ENCODE measurements at places on chromosomes 6 and 20.

- peak; percentile 22 for DNase-seq
These were observed 10.0 kb downstream of the PXDC1 start for GRCh38 chr6:3741477-3741871.

GRCh38 chr6:111800259-111800765 is 72.9 kb downstream of the FYN start:
- DNase-seq = peak; percentile 47

DNA sequence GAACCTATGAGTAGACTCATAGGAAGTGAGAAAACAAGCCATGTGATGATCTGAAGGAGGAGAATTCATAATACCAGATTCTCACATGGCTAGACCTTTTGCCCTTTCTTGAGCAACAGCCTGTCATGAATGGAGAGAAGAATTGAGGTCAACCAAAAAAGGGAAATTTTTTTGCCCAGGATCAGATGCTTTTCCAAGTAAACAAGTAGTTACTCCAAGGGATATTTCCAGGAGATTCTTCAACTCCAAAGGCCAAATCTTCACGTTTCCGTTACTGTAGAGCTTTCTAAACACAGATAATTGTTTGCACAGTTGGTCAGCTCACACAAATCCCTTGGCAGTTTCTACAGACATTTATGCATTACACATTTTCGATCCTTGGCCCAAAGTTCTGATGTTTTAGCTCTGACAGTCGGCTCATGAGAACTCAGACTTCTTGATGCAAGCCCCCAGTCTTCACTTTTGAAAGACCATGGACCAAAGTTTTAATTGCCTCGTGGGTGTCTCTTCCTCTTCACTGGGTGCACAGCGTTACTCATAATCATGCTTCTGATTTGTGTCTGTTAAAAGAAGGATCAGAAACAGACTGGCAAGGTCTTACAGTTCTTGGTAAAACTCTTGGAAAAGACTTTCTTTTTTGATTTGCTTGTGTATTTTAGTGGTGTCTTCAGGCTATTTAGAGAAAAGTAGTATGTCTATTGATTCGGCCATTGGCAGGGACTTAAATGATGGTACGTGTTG is 115.0 kb downstream of the TSHZ2 start:
- DNase-seq = no peak

DNA sequence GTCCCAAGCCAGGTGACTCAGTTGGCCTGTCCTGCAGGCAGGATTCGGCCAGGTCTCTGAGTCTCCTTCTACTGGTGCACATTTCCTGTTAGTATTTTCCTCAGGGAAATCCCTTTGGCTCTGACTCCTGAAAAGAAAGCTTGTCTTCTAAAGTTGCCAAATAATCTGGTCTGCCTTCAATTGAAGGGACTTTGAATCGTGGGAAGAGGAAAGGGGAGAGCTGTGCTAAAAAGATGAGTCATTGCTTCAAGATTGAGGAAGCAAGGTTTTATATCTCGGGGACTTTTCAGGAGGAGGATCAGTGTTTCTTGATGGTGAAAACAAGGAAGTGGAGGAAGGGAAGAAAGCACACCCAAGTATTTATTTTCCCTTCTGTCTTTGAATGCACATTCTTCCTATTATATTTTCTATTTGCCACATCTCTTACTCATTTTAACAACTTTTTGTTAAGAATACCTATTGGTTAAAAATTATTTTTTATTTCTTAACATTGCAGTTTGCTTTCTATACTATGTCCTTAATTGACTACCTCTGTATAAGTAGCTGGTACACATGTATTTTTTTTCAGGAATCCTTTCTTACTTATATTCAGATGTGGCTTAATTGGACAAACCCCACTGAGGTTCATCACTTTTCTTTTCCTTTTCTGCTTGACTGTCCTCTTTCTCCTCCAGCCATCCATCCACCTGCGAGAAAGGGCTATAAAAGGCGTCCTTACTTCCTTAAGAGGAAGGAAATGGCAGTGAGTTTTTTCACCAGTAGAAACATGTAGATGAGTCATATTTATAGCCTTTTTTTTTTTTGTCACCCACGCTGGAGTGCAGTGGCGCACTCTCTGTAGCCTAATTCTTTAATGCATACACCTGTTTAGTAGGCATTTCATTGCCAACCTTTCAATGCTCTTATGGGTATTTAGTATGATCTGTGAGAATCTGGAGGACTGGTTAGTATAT is 15.0 kb upstream of the IFNGR1 start:
- DNase-seq = no peak

DNA sequence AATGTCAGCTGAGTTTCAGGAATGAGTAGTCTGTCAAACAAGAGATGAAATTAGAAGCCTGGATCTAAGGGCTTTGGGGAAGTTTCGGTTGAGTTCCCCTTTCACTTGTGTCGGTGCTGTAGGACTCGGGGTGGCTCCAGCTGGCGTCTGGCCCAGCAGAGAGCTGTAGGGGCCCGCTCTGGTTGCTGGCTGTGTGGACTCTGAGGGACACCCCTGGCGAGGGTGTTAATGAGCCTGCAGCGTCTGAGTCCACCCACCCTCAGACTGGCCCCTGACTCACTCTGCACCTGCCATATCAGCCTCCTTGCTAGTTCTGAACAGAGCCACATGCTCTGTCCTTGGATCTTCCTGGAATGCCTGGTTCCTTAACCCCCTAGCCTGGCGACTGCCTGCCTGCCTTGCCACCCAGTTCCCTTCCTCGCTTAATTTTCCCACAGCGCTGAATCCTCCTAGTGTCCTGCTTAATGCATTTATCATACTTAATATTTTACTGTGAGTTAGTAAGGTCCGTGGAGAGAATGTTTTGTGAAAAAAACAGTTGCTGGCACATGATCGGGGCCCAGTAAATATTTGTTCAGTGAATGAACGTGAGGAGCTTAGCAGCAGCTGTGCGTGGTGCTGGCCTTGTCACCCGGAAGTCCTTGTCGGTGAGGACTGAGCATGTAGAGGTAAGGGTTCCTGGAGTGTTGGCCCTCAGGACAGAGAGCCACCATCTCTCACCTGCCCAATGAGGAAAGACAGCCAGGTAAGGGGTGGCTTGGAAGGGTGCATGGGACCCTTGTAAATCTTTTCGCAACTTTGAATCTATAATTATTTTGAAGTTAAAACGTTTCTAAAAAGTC is 1.6 kb downstream of the DNAJC5 start:
- peak; percentile 55 for DNase-seq

DNA sequence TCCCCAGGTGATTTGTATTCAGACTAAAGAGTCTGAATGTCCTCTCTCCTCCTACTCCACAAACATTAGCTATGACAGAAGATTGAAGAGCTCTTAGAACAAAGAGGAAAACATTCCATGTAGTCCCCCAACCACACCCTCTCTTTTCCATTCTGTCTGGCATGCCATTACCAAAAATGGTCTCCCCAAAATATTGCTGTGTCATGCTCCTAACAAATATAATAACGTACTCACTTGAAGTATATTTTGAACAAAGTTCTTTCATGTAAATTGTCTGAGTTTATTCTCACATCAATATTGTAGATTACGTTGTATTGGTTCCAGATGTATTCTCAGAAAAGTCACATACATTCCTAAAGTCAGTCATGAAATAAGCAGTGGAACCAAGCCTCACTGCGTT is 467.3 kb upstream of the IRAK1BP1 start:
- DNase-seq = no peak

- DNase-seq = no peak
These were observed 10.2 kb downstream of the COL10A1 start for GRCh38 chr6:116115781-116116180.

DNA sequence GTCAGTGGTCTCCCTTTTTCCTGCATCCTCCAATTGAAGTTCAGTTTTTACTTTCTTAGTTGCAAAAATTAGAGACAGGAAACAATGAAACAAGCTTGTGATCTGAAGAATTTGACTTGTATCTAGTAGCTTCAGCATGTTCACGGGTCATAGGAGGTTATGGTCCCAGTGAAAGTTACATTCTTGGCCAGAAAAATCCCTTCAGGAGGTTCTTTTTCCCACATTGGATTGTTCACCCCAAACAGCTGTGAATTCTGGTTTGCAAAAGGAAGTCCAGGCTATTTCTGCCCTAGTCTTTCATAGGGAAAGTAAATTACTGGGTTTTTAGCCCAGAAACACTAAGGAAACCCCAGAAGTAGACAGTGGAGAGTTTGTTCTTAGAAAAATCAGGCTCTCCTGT is 8.1 kb downstream of the ANKS1A start:
- DNase-seq = no peak

DNA sequence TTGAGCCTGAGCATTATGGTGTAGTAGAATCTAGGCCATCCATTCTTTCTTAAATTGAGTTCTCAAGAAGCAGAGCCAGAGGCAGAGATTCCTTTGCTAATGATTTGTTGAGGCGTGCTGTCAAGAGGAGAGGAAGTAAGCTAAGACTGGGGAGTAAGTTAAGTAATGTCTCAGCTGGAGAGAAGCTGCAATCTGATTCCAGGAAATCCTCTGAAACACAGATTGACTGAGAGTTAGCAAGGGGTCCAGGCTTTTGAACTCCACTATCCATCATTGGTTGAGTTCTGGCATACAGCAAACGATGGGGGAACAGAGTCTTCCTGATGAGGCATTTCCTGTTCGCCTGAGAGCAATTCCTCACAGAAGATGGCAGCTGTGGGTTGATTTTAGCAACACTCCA is 207.4 kb upstream of the RAB32 start:
- DNase-seq = no peak

DNA sequence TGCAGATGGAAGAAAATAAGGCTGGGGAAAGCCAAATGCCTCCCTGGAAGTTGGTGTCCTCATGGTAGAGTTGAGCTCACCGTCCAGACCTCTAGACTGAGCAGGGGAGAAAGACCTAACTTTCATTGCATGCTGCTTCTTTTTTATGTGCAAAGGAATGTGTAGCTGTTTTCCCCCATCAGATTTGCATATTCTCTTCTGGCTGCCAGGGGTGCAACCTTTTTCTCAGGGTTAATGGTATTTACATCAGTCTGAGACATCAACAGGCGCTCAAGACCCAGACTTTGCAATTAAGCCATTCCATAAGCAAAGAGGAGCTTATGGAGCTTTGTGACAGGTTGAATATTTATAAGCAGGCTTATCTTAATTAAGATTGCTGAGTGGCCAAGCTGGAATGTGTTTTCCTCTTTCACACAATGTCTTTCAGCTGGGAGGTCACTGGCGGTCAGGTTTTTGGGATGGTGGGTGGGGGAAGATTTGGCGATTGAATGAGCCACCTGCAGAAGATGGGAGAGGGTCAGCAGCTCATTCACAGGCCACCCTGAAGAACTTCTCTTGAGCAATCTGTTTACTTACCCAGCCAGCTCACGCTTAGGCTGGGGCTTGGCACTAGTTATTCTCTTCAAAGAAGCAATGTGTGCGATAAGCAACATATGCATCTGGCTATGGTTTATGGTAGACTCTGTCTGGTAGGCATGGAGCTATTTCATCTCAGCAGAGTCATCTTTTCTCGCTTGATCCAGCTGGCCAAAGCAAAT is 88.6 kb downstream of the SCP2D1 start:
- DNase-seq = peak; percentile 72

Data from NCI-H82 (cell line).